ENCODE measurements at places on chromosomes 4 and X.

DNA sequence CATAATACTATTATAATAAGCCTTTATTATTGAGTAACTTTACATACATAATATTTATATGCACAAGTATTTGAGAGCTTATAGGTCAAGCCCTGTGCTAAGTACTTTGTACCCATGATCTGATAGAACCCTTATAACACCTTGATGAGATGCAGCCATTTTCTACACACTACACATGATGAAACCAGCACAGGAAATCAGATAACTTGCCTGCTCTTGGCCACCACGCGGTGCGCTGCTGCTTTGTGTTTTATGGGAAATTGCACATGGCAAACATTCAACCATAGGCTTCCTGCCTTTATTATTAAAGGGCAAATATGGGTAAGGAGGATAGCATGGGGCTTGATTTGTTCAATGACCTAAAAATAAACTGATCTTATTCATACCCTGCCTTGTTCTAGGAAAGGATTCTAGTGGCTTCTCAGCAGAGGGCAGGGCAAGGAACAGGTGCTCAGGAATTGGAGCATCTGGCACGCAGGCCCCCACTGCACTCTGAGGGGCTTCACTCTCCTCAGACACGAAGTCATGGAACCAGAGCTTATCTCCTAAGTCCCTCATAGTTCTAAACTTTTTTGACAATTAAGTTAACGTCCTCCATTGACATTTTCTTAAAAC, 31.6 kb upstream of the NAP1L5 start:
- no peak for DNase-seq

DNA sequence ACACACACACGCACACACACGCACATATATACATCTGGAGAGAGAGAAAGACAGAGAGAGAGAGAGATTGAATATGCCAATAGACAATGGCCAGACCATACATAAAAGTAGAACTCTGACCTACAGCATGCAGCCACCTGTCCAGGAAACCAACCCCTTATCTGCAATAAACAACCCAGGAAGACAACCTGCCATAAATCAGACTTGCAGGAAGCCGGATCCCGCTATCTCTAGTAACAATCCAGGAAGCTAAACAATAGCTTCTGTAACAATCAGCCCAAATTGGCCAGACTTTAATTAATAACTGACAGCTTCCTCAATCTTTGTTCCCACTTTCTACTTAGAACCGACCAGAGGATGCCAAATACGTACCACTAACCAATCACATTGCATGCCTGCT, 173.2 kb downstream of the LDB2 start:
- DNase-seq, result no peak

- no peak for DNase-seq
Observed at GRCh38 chr4:3346146-3346545, 53.3 kb downstream of the RGS12 start.

DNA sequence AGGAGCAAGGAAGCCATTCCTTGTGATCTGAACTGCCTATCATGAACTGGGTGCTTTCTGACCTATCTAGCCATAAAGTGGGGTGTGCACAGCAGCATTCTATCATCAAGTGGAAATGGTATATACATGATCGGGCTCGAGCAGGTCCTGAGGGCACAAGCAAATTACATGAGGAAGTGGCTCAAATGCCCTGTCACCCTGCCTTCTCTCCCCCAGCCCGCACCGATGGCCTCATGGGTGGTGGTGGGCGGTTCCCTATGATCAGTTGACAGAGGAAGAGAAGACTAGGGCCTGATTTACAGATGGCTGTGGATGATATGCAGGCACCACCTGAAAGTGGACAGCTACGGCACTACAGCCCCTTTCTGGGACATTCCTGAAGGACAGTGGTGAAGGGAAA, 46.3 kb upstream of the BCLAF3 start:
- DNase-seq, result no peak

DNA sequence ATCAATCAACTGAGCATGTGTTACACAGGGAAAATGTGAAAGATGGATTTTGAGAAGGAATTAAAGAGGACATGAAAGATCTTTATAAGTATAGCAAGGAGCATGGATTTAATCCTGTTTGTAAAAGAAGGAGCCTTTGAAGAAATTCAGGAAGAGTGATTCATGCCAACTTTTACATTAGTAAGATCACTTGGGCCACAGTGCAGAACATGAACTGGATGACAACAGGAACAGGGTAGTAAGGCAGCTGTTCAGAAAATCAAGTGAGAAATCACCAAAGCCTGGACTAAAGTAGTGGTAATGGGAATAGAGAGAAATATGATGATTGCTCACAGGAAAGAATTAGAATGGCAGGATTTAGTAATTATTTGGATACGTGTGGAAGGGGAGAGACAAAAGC, 265.7 kb upstream of the PCDH7 start:
- no peak for DNase-seq

- DNase-seq, result no peak
Observed at GRCh38 chrX:129738466-129739308, at the start of gene XPNPEP2. Gene XPNPEP2 (plus strand): TSS chrX:129738979. CDS start chrX:129739214, 235 bp downstream.

- DNase-seq, result no peak
Observed at GRCh38 chr4:22471419-22471818, 44.4 kb downstream of the ADGRA3 start.

GRCh38 chrX:153924149-153924861, 1.8 kb downstream of the ARHGAP4 start:
- DNase-seq, result peak; percentile 35

- no peak for DNase-seq
Observed at GRCh38 chrX:142977128-142977914, 48.4 kb upstream of the SPANXN4 start.

- peak; percentile 72 for DNase-seq
Observed at GRCh38 chrX:119693040-119693995, at the start of gene SEPTIN6. Gene SEPTIN6 (minus strand): TSS chrX:119693168. CDS start chrX:119693105, 63 bp downstream.

DNA sequence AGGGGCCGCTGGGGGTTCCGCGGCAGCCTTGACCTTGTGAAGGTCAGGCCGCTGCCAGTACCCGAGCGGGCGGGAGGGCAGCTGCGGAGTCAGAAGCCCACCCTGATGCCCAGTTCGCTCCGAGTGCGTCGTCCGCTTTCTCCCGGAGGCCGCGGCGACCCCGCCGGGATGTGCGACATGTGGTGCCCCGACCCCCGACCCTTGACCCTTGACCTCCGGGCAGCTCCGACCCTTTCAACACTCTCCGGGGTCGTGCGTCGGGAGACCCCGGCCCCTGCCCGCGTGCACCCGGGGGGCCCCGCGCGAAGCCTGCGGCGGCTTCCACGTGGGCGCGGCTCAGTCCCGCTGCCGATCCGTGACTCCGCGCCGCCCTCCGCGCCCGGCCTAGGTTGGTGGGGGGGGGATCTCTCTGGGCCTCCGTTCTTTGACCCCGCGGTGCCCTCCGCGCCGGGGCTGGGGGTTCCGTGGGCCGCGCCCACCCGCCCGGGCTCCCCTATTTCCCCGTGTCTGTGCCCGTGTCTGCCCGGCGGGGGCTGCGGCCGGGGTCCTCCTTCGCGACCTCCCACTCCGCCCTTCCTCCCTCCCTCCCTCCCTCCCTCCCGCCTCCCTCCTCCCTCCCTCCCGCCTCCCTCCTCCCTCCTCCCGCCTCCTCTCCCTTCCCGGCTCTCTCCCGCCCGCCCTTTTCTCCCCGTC, 609 bp upstream of the SLC25A6 start:
- no peak for DNase-seq

DNA sequence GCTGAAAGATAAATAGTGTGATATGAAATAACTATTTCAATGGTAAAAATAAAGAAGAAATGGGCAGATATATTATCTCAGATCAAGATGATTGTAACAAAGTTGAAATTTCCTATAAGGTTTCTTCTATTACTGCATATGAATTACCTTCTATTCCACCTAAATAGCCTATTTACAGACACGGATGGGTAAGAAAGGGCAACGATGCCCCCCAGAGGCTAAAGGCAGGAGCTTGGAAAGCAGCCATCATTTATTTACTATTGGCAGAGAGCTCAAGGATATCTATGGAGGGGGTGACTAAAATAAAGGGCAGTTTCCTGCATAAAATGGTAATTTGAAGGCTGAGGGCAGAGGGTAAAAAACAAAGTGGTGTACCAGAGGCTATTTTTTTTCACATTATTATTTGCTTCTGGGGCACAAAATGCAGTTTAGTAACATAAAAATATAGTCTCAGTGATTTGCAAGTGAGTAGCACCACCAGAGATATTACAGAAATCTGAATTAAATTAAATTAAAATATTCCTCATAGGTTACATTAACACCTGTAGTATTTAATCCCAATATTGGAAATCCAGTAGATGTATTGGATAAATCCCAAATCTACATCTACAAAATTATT, 123.1 kb downstream of the BTC start:
- no peak for DNase-seq

GRCh38 chr4:158859661-158860060, 90.8 kb downstream of the FNIP2 start:
- no peak for DNase-seq

GRCh38 chr4:140326395-140326993, 47.0 kb upstream of the SCOC start:
- no peak for DNase-seq

DNA sequence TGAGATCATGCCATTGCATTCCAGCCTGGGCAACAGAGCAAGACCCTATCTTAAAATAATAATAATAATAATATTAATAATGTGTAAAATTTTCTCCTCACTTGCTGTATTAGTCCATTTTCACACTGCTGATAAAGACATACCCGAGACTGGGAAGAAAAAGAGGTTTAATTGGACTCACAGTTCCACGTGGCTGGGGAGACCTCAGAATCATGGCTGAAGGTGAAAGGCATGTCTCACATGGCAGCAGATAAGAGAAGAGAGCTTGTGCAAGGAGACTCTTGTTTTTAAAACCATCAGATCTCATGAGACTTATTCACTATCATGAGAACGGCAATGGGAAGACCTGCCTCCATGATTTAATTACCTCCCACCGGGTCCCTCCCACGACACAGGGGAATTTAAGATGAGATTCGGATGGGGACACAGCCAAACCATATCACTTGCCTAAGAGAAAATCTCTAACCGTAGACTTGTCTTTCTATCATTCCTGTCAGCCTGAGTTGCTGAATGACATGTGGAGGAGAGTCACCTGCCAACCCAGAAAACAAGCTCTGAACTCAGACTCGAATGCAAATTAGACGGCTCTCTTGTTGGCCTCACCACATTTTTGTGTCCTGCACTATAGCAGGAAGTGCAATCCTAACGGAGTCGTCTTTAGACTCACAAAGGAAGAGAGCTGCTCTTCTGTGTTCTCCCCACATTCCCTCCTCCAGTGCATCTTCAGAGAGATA, 51.9 kb upstream of the DCTD start:
- no peak for DNase-seq

DNA sequence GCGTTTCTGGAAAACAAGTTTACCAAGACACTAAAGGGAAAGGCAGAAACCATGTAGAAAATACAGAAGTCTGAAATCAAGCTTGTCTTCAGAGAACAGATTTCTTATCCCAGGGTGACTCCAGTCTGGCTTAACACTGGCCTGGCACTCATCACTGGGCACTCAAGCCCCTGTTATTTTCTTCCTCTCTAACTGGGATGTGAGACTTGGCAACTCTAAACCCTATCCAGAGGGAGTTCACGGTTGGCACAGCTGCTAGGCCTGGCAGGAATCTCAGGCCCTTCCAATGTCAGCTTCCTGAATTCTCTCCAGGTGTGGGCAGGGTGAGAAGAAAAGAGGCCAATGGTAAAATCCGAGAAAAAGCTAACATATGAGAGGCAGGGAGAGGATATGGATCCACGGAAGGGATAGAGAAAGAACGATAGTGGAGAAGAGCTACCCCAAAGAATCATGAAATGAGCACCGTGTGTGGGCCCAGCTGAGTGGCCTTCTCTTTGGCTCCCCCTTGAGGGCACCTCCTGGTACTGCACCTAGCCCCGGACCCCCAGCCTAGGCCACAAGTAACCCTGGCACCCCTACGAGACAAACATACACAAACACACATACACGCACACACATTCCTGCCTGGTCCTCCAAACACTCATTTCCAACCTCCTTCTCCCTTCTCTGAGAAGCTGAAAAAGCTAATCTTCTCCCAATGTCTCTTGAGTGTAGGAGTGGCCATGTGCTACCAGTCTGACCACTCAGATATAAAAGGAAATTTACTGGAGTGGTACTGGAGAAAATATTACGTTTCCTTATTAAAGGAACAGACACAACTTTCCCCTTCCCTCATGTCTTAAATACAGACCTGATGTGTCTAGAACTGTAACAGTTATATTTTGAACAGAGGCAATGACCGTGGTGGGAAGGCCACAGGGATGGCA, 16.6 kb upstream of the PTCHD1 start:
- DNase-seq, result no peak

DNA sequence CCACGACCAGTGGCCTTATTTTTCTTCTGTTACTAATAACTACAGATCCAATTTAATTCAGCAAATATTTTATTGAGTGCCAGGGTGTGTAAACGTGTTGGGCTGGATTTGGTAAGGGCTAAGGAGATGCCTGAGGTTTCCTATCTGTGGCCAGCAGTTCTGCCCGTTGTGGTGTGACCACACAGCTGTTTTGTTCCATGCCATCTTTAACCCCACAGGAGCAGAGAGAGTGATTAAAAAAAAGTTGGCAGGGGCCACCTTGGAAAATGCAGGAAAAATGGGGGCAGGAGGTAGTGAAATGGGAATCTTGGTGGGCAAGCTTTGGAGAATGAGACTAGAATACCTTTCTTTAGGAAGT, 1.1 kb downstream of the PLAC8 start:
- DNase-seq, result no peak

DNA sequence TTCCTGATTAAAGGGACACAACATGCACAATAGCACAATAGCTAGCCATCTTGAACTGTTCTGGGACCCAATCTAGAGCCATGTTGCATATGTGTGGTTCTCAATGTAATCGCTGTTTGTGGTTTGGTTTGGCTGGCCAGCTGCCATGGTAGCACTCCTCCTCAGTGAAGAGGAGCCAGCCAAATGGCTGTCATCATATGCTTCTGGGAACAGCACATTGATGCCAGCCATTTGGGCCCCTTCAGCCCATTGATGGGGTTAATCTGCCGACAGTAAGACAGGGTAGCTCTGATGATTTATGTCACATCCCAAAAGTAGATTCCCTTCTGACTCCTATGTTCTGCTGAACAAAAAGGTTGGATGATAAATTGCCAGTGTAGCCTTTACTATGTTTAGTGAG, 48.5 kb downstream of the AWAT2 start:
- no peak for DNase-seq

Data from effector memory CD4-positive, alpha-beta T cell (primary cell).